ENCODE measurements at places on chromosomes 1 and 21.

- DNase-seq, result no peak
Observed at GRCh38 chr1:58030456-58030855, 516.1 kb downstream of the OMA1 start.

DNA sequence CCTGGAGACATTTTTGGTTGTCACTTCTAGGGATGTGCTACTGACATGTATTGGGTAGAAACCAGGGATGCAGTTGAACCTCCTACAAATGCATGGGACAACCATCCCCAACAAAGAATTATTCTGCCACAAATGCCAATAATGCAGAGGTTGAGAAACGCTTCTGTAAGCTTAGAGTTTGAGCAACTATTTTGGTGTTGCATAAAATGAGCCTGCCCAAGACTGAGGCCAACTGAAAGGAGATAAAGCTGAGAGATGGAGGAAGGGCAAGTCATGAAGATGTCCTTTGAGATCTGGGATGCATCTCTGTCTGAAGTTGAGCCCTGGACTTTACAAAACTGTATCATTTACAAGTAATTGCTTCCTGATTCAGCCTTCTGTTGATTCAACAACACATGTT lies 106.9 kb downstream of the KCNJ15 start:
- DNase-seq, result no peak

DNA sequence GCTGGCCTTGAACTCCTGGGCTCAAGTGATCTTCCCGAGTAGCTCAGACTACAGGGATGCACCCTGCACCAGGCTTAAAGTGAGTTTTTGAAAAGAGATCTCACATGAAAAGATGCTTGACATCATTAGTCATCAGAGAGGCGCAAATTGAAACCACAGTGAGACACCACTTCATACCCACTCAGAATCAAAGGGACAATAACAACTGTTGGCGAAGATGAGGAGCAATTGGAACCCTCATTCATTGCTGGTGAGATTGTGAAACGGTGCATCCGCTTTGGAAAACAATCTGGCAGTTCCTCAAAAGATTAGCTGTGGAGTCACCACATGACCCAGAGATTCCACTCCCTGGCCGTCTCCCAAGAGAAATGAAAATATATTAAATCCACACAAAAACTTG lies 122.3 kb downstream of the PGBD5 start:
- no peak for DNase-seq

- DNase-seq, result no peak
Observed at GRCh38 chr1:7106442-7107108, 321.3 kb downstream of the CAMTA1 start.

DNA sequence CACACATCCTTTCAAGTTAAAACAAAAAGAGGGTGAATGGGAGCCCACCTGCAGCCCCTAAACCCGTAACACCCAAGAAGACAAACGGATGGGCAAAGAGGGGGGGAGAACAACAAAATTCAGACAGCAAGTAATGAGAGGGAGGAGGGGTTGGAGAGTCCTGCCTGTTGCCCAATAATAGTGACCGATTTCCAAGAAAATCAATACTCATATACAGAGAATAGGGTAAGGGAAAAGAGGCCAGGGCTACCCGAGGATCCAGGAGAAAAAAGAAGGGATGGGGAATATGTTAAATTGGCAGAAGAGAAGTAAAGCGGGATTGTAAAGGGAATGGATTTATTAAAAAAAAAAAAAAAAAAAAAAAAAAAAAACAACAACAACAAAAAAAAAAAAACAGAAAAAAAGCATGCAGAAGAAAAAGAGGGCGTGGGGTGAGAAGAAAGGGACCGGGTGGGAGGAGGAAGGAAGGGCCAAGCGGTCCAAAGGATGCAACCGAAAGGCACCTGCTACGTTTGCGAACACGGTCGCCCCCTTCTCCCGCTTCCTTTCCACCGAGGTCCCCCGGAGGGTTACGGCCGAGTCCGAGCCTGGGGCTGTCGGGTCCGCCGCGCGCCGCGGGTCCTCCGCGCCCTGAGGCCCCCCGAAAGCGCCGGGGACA lies 930 bp downstream of the SLC30A10 start:
- no peak for DNase-seq

DNA sequence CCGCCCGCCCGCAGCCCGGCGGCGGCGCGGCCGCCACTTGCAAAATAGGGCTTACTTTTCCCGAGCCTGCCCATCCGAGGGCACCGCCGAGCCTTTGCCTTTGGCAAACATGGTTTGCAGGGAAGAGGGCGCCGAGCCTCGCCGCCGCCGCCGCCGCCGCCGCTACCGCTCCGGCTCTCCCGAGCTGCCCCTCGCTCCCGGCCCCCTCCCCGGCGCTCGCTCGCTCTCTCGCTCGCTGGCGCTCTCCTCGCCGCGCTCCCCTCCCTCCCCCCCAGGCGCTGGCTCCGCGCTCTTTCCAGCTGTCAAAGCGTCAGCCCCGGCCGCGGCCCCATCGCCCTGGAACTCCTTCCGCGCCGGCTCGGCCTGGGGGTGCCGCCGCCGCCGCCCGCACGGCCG lies 298 bp downstream of the SSBP3 start:
- DNase-seq, result no peak

GRCh38 chr1:230754796-230755195 lies 7.6 kb downstream of the CAPN9 start:
- DNase-seq, result no peak

GRCh38 chr1:201023517-201023902 lies at the start of gene KIF21B:
TSS of gene KIF21B (minus strand) at chr1:201023714. CDS start at chr1:201023383, 331 bp downstream.
- peak; percentile 89 for DNase-seq

DNA sequence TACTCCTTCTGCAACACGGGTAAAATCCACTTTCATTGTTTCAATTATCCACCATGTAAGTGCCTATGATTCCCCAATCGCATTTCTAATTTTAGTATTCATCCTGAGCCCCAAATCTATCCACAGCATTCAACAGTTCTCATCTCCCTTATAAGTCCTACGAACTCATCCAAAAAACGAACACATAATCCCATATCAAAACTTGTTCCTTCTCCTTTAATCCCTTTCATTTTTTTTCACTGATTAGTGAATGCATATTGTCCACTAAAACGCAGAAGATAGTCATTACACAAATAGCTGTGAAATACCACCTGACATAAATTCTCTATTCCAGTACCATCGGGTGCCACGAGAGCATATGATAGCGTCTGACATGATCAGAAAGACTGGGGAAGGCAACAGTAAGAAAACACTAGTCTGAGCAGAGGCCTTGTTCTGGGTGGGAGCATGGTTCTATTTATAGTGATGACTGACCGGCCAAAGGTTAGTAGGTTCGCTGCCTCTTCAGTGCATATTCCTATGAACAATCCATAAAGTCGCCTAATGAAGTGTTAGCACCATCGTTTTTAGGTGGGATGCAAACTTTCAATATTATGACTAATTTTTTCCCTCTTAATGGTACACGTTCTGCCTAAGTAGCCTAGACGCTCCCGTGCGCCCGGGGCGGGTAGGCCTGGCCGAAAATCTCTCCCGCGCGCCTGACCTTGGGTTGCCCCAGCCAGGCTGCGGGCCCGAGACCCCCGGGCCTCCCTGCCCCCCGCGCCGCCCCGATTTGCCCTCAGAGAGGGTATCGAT lies 648 bp downstream of the ATP5PF start:
- no peak for DNase-seq

GRCh38 chr1:28631713-28632112 lies 11.2 kb downstream of the TAF12 start:
- DNase-seq, result no peak

All from activated gamma-delta T cell treated with Interleukin-2 at 50 U/mL for 16 hours (primary cell).